ENCODE measurements at places on chromosomes 13 and 19. TPM values are rescaled to one million over a fixed set of nuclear protein-coding genes. Genes with fewer than 3 reads are reported as not detected.

DNA sequence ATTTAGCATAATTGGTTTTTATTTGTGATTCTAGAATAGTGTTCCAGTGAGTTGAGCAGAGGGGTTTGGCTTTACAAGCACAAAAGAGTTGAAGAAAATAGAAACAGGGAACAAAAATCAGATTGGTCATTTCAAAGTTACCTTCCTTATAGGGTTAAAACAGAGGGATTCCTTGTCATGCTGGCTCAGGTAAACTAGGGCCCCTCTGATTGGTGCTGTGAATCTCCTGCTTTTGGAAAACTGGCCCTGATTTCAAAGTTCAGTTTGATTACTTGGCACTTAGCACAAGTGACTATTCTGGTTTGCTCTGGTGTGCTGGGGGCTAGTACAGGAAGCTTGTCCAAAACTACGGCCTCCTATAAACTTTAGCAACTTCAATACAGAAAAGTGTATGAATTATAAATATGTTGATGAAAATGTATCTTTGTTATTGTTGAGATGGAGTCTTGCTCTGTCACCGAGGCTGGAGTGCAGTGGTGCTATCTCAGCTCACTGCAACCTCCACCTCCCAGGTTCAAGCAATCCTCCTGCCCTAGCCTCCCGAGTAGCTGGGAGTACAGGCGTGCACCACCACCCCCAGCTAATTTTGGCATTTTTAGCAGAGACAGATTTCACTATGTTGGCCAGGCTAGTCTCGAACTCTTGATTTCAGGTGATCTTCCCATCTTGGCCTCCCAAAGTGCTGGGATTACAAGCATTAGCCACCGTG is 1.9 kb upstream of the MRPS31 start:
- no peaks in the 10 kb centered on the region for H3K36me3 ChIP-seq
- no peak overlapping the region for H3K4me3 ChIP-seq
- no peak overlapping the region for H3K27ac ChIP-seq
- peaks cover 10% of the 10 kb centered on the region for H3K4me1 ChIP-seq

DNA sequence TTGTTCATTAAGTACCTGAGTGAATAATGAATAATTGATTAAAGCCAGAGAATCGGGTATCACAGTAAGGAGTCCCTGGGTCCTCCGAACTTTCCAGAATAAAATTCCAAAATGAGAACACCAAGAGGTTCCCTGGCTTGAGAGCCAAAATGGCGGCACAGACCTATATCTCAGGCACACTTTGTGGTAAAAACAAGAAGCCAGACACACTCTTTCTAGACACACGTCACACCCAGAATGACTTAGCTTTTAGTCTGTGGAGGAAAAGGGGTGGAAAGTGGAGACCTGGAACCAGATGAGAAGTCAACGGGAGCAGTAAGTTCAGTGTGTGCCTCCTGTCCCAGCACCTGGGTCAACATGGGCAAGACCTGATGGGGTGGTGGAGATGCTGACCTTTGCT is 8.4 kb downstream of the ARL11 start:
- no peaks in the 10 kb centered on the region for H3K36me3 ChIP-seq
- no peak overlapping the region for H3K4me3 ChIP-seq
- H3K4me1 ChIP-seq: peaks cover 12% of the 10 kb centered on the region
- H3K27ac ChIP-seq: no peak overlapping the region
- no peak for DNase-seq

ZAR1L gene
- polyA plus RNA-seq: not detected

IGLON5 gene
- polyA plus RNA-seq: 3.3 TPM
